ENCODE measurements at places on chromosomes 1 and 21.

GRCh38 chr1:200888349-200888838, 6.3 kb upstream of the INAVA start:
- no peak for DNase-seq

GRCh38 chr1:162536511-162536910, 25.0 kb upstream of the UAP1 start:
- no peak for DNase-seq

DNA sequence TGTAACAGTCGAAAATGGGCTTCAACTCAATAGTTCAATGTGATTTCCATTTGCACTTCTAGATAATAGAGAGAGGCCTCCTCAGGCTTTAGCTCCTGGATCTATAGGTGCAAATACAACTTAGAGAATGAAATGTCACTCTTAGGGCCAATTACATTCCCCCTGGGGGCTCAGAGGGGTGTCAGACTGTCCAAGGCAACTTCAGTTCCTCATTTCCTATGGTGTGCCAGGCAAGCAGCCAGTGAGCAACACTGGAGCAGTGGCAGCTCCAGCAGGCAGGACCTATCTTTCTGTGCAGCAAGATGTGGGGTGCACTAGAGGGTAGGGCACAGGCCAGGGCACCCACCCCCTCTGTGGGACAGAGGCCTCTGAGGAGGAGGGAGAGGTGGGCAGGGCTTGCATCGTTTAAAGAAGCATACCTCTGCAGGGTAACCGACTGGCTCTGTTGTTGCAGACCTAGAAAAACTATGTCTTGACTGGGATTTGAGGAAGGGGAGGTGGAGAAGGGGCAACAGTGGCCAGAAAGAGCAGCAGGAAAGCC, 97.3 kb downstream of the SUSD4 start:
- no peak for DNase-seq

GRCh38 chr1:110781525-110781924, 91.4 kb upstream of the CD53 start:
- DNase-seq, result no peak

DNA sequence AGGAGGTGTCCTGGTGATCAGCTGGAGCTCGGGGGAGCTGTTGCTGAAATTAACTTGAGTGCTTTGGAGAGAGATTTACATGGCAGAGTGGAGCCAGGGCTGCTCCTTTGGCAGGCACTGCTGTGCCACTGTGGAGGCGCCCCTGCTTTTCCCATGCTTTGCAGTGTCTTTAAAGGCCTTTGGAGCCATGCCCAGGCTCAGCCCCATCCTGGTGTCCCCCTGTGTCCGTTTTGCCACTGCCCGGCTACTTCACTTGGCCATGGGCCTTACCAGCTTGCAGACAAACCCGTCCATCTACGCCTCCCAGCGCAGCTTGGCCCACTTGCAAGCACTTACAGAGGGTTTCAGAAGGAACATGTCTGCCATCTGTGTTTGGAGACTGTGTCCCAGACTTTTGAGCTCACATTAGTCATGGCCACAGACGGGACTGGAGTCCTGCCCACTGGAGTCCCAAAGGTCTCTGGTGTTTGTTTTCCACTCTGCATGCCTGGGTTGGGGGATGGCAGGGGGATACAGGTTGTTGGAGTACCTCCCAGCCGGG, 18.2 kb upstream of the LAMTOR5 start:
- no peak for DNase-seq

DNA sequence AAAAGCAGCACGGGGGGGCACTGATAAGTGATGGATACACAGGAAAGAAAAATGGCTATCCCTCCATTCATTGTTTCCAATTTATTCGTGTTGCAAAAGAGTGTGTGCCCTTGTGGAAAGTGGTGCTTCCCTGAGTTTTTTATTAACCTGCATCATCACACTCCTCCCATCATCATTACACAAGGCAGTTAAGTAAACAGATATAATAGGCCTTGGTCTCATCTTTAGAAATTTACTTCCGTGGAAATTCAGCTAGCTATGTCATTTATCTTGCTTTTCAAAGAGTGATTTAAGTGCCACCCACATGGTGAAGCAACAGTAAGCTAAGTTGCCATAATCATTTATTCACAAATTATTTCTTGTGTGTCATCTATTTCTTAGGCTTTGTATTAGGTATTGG, 473.3 kb downstream of the NEGR1 start:
- no peak for DNase-seq

DNA sequence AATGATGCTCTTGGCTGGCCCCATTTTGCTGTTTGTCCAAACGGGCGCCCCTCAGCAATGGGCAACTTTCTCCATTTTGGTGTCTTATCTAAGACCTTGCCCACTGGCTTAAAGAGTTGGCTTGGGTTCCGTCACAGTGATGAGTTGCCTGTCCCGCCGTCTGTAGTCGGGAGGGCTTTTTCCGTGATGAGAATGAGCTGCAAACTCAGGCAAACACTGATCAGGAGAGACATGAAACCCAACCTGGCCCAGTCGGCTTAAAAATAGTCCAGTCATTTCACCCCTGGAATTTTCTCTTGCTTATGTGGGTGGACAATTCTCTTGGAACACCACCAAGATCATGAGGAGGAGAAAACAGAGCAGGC, 79.3 kb downstream of the ST6GALNAC3 start:
- DNase-seq, result no peak

DNA sequence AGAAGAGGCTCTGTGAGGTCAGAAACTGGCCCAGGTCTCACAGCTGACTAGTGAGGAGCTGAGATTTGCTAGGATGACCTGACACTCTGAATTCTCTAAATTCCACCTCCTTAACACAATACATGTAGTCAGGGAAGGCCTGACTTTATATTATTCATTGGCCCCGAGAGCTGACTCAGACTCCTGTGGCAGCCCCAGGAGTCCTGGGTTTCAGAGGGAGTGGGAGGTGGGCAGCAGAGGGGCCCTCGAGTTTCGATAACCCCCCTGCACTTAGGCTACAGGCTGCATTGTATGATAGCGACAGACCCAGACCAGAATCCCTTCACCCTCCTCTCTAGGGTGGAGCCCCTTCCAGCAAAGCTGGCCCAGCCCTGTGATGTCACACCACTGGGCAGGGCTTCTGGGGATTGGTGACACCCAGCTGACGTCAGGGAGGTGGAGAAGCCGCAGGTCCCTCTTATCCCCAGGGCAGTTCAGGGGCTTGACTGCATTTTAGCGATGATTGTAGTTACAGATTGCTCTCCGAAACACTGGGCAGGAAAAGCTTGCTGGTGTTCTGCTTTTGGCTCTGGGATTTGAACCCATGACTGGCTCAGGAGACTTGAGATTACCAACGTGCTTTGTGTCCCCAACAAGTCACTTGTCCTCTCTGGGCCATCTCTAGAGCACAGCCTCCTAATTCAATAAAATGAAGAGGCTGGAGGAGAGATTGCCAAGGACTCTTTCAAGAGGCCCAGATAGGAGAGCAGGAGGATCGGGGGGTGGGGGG, 17.0 kb upstream of the GPR37L1 start:
- DNase-seq, result no peak

- DNase-seq, result no peak
Measured at GRCh38 chr1:205179842-205180241, 31.7 kb downstream of the DSTYK start.

GRCh38 chr1:202146993-202147392, 2.5 kb upstream of the ARL8A start:
- DNase-seq, result no peak

GRCh38 chr1:201192261-201192788, 1.7 kb downstream of the IGFN1 start:
- DNase-seq, result no peak

DNA sequence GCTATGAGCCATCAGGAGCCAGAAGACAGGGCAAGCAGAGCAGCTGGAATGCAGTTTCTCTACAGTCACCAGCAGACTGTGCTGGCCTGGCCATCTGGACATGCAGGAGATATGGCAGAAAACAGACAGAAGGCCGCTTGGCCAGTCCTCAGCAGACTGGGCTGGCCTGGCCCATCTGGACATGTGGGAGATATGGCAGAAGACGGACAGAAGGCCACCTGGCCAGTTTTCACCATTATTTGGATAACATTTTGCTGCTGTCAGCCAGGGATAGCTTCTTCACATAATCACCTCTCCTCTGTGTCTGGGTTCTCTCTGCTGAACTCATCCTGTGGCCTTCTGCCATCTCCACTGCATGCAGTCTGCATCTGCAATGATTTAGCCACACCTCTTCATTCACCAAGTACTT, 25.0 kb upstream of the CACYBP start:
- DNase-seq, result no peak

DNA sequence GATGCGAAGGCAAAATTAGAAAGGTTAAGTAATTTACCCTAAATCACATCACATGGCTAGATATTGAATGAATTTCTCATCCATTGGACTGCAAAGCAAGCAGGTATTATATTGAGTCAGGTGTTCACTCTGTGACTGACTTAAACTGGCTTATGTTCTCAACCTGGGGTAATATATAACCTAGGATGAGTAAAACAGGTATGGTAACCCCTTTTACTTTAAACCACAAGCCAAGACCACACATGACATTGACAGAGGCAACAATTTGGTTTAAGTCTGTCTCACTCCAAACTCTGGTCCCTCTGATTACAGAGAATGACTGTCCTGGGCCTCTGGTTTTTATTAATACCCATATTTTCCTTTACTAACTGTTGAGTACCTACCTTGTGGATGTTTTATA, 33.3 kb downstream of the MAEL start:
- DNase-seq, result no peak

DNA sequence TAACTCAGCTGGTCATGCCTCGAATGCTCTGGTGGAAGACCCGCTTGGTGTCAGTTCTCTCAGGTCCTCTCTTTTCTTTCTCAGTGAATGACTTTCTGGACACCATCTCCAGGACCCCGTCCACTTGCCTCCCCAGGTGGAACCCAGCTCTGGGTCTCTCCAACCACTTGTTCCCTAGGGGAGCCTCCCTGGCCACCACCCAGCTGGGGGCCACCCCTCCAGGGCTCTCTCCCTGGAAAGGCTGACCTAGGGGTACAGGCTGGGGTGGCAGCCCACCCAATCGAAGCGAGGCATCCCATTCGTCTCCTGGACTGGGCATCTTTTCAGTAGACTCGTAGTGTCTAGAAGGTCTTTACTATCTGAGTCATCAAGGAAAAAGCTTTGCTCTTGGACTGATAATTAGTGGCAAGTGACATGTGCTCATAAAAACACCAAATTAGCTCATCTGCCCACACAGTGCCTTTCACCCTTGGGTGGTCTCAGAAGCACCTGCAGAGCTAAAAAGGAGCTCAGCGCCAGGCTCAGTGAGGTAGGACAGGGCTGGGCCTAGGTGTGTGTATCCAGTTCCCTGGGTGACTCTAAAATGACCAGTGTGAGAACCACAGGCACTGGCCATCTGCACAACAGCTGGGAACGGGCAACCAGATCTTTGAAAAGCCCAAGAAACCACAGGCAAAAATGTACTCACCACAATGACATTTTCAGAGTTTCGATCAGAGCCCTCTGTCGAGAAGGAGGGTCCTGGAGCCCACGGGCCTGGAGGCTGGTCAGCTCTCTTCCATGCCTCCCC, 2.4 kb upstream of the PDXK start:
- no peak for DNase-seq

GRCh38 chr1:237050915-237051314, 8.9 kb downstream of the RYR2 start:
- DNase-seq, result no peak

- no peak for DNase-seq
Measured at GRCh38 chr21:15365751-15366392, 301.1 kb upstream of the NRIP1 start.

GRCh38 chr1:241551759-241552638, 19.8 kb downstream of the KMO start:
- no peak for DNase-seq

DNA sequence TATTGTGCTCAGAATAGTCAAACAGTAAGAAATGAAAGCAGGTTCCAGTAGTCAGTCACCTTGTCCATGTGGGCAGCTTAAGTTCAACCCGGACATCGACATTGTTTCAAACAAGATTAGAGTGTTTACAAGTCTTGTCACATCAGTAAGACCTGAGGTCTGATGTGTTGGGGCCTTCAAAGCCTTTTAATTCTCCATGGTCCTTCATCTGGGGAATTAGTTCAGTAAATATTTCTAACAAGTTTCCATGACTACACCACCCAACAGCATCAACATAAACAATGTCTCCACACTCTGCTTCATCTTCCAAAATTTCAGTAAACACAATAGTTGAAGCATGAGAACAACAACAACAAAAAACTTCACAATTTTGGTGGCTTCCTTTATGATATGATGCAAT, 15.1 kb upstream of the ADORA1 start:
- DNase-seq, result no peak

- no peak for DNase-seq
Measured at GRCh38 chr1:53556657-53557227, 97.5 kb downstream of the DMRTB1 start.

DNA sequence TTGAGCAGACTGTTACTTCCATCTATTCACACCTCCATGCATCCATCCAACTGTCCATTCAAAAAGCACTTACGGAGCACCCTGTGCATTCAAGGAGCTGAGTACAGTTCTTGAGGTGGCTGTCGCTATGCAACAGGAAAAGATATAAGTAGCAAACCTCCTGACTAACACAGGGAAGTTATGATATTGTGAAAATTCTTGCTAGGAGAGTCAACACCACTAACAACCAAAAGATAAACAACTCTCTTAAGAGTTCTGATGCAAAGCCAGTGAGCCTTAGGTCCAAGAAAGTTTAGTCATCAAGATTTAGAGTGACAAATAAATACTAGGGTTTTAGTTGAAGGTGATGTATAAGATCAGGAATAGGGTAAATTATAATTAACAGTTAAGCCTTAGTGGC, 44.5 kb upstream of the TRIM45 start:
- DNase-seq, result no peak

Data from NCI-H1105 (cell line).